ENCODE measurements at places on chromosomes 11 and 22. TPM values are rescaled to one million over a fixed set of nuclear protein-coding genes. Genes with fewer than 3 reads are reported as not detected.
A peak's percentile ranks its signal among the peaks of the same experiment; 100 is the strongest.

DNA sequence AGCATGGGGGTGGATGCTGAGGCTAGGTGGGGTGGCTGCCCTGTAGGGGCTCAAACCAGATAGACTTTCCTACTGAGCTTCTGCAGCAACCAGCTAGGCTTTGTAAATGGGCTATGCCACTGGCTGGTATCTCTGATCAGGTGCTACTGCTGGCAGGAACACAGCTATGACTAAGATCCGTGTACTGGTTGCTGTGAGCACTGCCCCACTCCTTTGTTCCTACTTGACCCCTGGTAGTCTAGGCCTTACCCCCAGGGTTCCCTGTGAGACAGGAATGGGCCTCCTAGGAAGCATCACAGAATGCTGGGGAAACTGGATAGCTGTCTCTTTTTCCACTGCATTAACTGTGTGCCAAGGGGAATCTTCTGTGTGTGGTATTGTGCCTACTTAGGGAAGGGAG, 58.4 kb upstream of the GAB2 start:
- no peak for DNase-seq
- H3K4me3 ChIP-seq, result no peak overlapping the region
- no peak overlapping the region for H3K27ac ChIP-seq

- H3K4me1 ChIP-seq, result no peaks in the 10 kb centered on the region
- no peaks in the 10 kb centered on the region for H3K27me3 ChIP-seq
- no peak overlapping the region for H3K27ac ChIP-seq
- no peak overlapping the region for H3K4me3 ChIP-seq
These were observed 1236.4 kb downstream of the FAM181B start for GRCh38 chr11:81497202-81497804.

GRCh38 chr11:125807909-125808308, 20.0 kb downstream of the PATE3 start:
- H3K4me1 ChIP-seq, result no peaks in the 10 kb centered on the region
- H3K27me3 ChIP-seq, result no peaks in the 10 kb centered on the region
- H3K4me3 ChIP-seq, result no peak overlapping the region
- no peak overlapping the region for H3K27ac ChIP-seq
- no peaks in the 10 kb centered on the region for H3K36me3 ChIP-seq
- no peak for DNase-seq

DNA sequence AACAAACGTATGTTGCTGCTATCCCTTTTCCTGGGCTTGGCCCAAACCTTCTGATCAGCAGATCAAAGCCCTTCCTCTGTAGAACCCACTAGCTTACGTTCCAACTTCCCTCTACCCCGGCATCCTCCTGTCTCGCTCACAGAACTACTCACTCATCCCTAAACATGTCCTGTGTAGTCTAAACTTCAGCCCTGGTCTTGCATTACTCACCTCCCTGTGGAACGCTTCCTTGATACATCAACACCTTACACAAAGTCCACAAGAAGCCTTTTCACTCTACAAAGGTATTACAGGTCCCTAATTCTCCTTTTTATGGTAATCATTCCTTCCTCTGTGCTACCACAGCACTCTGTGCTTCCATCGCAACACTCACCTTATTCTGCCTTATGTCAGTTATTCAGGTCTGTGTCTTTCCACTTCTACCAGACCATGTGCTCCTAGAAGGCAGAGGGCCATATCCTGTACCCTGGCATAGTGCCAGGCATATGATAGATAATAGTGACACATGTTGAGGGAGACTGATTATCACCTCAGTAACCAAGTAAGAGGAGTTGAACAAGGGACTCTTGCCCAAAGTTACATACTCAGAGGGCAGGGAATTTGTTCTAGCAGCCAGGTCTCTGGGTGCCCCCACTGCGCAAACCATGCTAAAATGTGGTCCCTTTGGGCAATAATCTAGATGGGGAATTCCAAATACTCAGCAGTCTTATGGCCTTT, 41.6 kb downstream of the USP35 start:
- H3K27me3 ChIP-seq, result no peaks in the 10 kb centered on the region
- no peak overlapping the region for H3K4me3 ChIP-seq
- peaks cover 17% of the 10 kb centered on the region for H3K36me3 ChIP-seq
- peak overlapping the region; percentile 77 for H3K27ac ChIP-seq
- no peak for DNase-seq

DNA sequence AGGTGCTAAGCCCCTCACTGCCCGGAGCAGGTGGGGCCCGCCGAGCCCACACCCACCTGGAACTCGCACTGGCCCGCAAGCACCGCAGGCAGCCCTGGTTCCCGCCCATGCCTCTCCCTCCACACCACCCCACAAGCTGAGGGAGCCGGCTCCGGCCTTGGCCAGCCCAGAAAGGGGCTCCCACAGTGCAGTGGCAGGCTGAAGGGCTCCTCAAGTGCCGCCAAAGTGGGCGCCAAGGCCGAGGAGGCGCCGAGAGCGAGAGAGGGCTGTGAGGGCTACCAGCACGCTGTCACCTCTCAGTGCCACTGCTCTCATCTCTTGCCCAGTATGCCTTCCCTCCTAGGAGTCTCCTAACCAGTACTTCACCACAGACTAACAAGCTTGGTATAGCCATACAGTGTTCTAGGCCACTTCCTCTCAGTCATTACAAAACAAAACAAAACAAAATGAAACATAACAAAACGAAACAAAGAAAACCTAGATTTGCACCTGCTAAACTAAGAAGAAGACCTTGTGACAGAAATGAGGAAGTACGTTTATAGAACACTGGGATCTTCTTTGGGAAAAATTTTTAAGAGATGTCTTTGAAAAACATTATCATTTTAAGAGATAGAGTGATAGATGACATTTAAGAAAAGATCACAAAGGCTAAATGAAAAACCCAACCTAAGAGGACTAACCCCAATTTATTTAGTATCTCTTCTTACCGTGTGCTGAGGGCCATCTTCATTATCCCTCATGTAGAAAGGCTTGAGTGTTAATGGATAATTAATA, 47.7 kb upstream of the GAB2 start:
- no peaks in the 10 kb centered on the region for H3K27me3 ChIP-seq
- peaks cover 4% of the 10 kb centered on the region for H3K36me3 ChIP-seq
- H3K27ac ChIP-seq, result no peak overlapping the region

DNA sequence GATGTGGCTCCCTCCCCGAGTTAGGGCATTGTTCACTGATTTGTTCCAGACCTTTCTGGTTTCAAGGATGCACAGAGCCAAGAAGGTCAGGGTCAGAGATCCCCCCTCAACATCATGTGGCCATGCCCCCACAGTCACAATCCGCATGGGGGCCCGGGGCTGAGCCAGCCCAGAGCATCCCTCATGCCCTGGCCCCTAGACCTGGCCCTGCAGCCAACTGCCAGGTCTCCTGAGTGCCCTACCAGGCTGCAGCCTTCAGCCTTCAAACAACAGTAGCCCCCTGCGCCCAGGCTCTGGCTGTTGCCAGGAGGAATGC, 142.4 kb downstream of the CRYBB2 start:
- H3K36me3 ChIP-seq, result peaks cover 21% of the 10 kb centered on the region
- H3K27ac ChIP-seq, result no peak overlapping the region
- no peaks in the 10 kb centered on the region for H3K27me3 ChIP-seq

- no peak overlapping the region for H3K27ac ChIP-seq
- H3K27me3 ChIP-seq, result no peaks in the 10 kb centered on the region
- no peak overlapping the region for H3K4me3 ChIP-seq
- DNase-seq, result no peak
These were observed 29.4 kb downstream of the SHISA8 start for GRCh38 chr22:41885516-41885915.

GRCh38 chr22:50044485-50045118, 13.5 kb downstream of the TTLL8 start:
- no peak overlapping the region for H3K27ac ChIP-seq
- DNase-seq, result no peak
- H3K36me3 ChIP-seq, result no peaks in the 10 kb centered on the region
- no peaks in the 10 kb centered on the region for H3K27me3 ChIP-seq
- no peak overlapping the region for H3K4me3 ChIP-seq
- no peaks in the 10 kb centered on the region for H3K4me1 ChIP-seq

Gene OR52E8
- total RNA-seq, result not detected

Gene KRTAP5-9
- total RNA-seq, result not detected

Gene RCN1
- 85.0 TPM for total RNA-seq

Gene APOA5
- total RNA-seq, result not detected

Gene CHCHD10
- 2.0 TPM for total RNA-seq

Gene ROBO4
- total RNA-seq, result 51.5 TPM

Gene CDC42EP2
- 20.6 TPM for total RNA-seq

All from ascending aorta (tissue), 2 donors.